ENCODE measurements at places on chromosomes 12 and 14. TPM values are rescaled to one million over a fixed set of nuclear protein-coding genes. Genes with fewer than 3 reads are reported as not detected.

DNA sequence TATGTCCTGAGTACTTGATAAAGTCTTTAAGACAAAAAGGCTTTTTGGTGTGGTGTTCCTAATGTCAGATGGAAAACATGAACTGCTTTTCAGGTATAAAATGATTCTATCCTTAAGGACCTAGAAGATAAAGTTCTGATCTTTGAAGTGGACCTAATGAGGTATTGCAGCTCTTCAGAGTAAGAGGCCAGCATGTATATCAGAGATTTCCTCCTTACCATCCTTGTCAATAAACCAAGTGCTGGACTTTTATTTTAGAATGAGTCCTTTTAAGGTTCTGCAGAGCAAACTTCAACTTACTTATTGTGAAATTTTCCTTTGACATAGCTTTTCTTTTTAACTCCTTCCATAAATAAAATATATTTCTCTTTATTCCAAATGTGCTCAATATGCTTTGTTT lies 50.1 kb downstream of the UNC79 start:
- DNase-seq = no peak
- no peak overlapping the region for H3K27ac ChIP-seq
- H3K4me3 ChIP-seq = no peak overlapping the region
- no peaks in the 10 kb centered on the region for H3K4me1 ChIP-seq
- H3K27me3 ChIP-seq = peaks cover 2% of the 10 kb centered on the region

DNA sequence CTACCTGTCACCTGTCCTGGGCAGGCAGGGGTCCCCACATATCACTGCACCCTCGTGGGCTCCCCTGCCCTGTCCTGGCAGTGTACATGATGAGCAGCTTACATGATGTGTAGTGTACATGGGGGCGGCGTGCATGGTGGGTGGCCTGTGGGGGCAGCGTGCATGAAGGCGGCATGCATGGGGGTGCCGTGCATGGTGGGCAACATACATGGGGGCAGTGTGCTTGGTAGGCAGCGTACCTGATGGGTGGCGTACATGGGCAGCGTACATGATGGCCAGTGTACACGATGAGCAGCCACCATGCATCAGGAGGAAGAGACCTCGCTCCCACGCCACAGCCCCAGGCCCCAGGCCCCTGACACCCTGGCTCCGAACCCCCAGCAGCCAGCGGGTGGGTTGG lies 266.3 kb downstream of the CACNA1C start:
- peaks cover 19% of the 10 kb centered on the region for H3K27me3 ChIP-seq
- no peaks in the 10 kb centered on the region for H3K36me3 ChIP-seq
- H3K4me3 ChIP-seq = no peak overlapping the region
- no peak overlapping the region for H3K27ac ChIP-seq

DNA sequence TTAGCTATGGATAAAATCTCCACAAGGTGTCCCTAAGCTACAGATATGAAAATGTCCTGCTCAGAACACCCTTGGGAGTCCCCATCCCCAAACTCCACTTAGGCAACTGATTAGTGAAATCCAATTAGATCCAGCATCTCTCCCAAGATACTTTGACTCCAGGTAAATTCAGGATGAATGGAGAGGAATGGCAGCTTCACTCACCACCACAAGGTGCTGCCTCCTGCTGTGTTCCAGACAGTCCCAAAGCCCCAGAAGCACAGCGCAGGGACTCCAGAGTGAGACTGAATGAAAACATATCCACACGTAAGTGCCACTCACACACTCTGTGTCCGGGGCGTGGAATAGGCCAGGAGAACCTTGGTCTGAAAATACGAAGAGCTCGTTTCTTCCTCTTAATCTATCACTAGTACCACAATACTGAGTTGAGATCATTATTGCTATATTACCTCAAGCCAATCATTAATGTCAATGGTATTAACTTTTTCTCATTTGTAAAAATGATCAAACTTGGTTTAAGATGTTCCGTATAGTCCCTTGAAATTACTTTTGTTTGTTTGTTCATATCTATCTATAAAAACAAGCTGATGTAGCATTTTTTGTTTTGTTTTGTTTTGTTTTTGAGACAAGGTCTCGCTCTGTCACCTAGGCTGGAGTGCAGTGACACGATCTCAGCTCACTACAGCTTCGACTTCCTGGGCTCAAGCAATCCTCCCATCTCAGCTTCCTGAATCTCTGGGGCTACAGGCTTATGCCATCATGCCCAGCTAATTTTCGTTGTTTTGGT lies 70.0 kb upstream of the BICD1 start:
- no peak overlapping the region for H3K27ac ChIP-seq
- H3K4me3 ChIP-seq = no peak overlapping the region
- H3K36me3 ChIP-seq = no peaks in the 10 kb centered on the region
- no peaks in the 10 kb centered on the region for H3K4me1 ChIP-seq
- no peak for DNase-seq
- no peaks in the 10 kb centered on the region for H3K27me3 ChIP-seq

- peaks cover 4% of the 10 kb centered on the region for H3K36me3 ChIP-seq
- no peak overlapping the region for H3K4me3 ChIP-seq
- DNase-seq = no peak
- no peak overlapping the region for H3K27ac ChIP-seq
- no peaks in the 10 kb centered on the region for H3K27me3 ChIP-seq
- H3K4me1 ChIP-seq = no peaks in the 10 kb centered on the region
Measured at GRCh38 chr14:89214221-89214965, 202.6 kb downstream of the FOXN3 start.

GRCh38 chr14:100093319-100093718 lies 28.1 kb downstream of the EVL start:
- H3K27ac ChIP-seq = peak overlapping the region; percentile 80
- peaks cover 82% of the 10 kb centered on the region for H3K36me3 ChIP-seq
- H3K4me3 ChIP-seq = no peak overlapping the region
- H3K4me1 ChIP-seq = peaks cover 84% of the 10 kb centered on the region
- H3K27me3 ChIP-seq = no peaks in the 10 kb centered on the region

TBX3 gene
- total RNA-seq = not detected

GPR84 gene
- 1.5 TPM for total RNA-seq

SLC25A47 gene
- not detected for total RNA-seq

Measured in activated CD4-positive, alpha-beta T cell treated with anti-CD3 and anti-CD28 coated beads, Interleukin-2, amount 10 ng/mL, durations not matched to agents 24 days and 14 days (primary cell).